ENCODE measurements at places on chromosomes 6 and 20. TPM values are rescaled to one million over a fixed set of nuclear protein-coding genes. Genes with fewer than 3 reads are reported as not detected.

GRCh38 chr6:126077810-126078776 lies 91.8 kb downstream of the TRMT11 start:
- H3K4me1 ChIP-seq = no peaks in the 10 kb centered on the region
- no peak for DNase-seq
- H3K27me3 ChIP-seq = no peaks in the 10 kb centered on the region
- no peak overlapping the region for H3K27ac ChIP-seq
- H3K4me3 ChIP-seq = no peak overlapping the region

GRCh38 chr6:112139052-112139451 lies 51.7 kb downstream of the FAM229B start:
- no peaks in the 10 kb centered on the region for H3K27me3 ChIP-seq
- peaks cover 85% of the 10 kb centered on the region for H3K36me3 ChIP-seq
- H3K4me3 ChIP-seq = no peak overlapping the region
- no peaks in the 10 kb centered on the region for H3K4me1 ChIP-seq
- no peak overlapping the region for H3K27ac ChIP-seq
- no peak for DNase-seq

The MBOAT1 gene
- 2.3 TPM for polyA plus RNA-seq

GRCh38 chr20:48647858-48648257 lies 179.9 kb downstream of the PREX1 start:
- H3K27ac ChIP-seq = no peak overlapping the region
- H3K4me1 ChIP-seq = no peaks in the 10 kb centered on the region
- H3K36me3 ChIP-seq = peaks cover 25% of the 10 kb centered on the region
- DNase-seq = no peak
- no peak overlapping the region for H3K4me3 ChIP-seq

GRCh38 chr6:111809766-111810165 lies 63.5 kb downstream of the FYN start:
- no peaks in the 10 kb centered on the region for H3K36me3 ChIP-seq
- H3K27me3 ChIP-seq = no peaks in the 10 kb centered on the region
- DNase-seq = no peak
- no peak overlapping the region for H3K4me3 ChIP-seq
- no peak overlapping the region for H3K27ac ChIP-seq

GRCh38 chr6:21529431-21529830 lies 64.1 kb upstream of the SOX4 start:
- no peaks in the 10 kb centered on the region for H3K27me3 ChIP-seq
- no peak for DNase-seq
- H3K4me3 ChIP-seq = no peak overlapping the region
- H3K4me1 ChIP-seq = no peaks in the 10 kb centered on the region

DNA sequence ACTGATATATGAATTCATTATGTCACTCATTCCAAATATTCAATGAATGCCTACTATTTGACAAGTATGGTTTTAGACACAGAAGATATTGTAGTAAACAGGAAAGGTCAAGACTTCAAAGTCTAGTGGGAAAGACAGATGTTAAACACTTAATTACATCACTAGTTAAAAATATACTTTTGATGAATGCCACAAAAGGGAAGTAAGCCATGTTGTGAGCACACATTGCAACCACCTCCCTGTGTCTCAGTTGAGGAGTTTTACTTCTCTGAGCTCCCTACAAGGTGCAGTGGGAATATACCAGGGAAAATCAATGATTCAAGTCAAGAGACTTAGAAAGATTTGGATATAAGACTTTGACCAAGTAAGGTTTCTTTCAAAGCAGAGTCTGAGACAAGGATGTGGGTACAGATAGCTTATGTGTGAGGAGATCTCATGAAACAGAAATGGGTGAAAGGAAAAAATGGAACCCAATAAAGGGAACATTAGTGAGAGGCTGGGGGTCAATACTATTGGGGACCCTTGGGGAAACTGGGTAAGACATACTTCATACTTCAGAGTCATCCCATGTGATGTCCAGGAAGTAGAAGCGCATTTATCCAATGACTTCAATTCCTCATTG lies 503.7 kb downstream of the KIF16B start:
- no peaks in the 10 kb centered on the region for H3K27me3 ChIP-seq
- no peak for DNase-seq
- no peak overlapping the region for H3K4me3 ChIP-seq
- no peaks in the 10 kb centered on the region for H3K36me3 ChIP-seq
- no peak overlapping the region for H3K27ac ChIP-seq

DNA sequence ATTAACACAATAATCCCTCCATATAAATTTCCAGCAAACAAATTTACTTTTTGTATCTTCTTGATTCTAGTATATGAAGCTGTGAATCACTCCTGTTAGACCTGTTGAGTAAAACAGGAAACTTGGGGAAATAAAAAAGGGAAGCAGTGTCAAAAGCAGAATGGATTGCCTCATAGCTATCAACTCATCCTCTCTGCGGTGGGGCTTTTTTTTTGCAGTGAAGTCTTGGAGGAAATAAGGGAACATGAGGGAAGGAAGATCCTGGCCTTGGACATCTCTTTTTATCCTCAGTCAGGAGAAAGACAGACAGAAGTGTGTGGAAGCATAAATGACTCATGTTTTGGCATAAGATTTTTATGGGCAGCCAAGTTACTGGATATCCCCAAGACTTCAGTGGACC lies 332.5 kb downstream of the TFAP2A start:
- H3K4me1 ChIP-seq = no peaks in the 10 kb centered on the region
- H3K27me3 ChIP-seq = no peaks in the 10 kb centered on the region
- no peak for DNase-seq
- no peak overlapping the region for H3K27ac ChIP-seq

- DNase-seq = peak; percentile 50
- H3K27me3 ChIP-seq = no peaks in the 10 kb centered on the region
- no peaks in the 10 kb centered on the region for H3K36me3 ChIP-seq
Measured at GRCh38 chr20:51350941-51351631, 191.4 kb downstream of the NFATC2 start.

The NKX2-4 gene
- not detected for polyA plus RNA-seq

The MEP1A gene
- not detected for polyA plus RNA-seq

- H3K36me3 ChIP-seq = no peaks in the 10 kb centered on the region
- no peak overlapping the region for H3K4me3 ChIP-seq
- DNase-seq = peak; percentile 40
- no peak overlapping the region for H3K27ac ChIP-seq
- peaks cover 4% of the 10 kb centered on the region for H3K4me1 ChIP-seq
Measured at GRCh38 chr6:20997143-20997769, 463.0 kb downstream of the CDKAL1 start.

The TSBP1 gene
- not detected for polyA plus RNA-seq

GRCh38 chr6:125338381-125338780 lies 36.6 kb upstream of the HDDC2 start:
- no peak overlapping the region for H3K4me3 ChIP-seq
- H3K27ac ChIP-seq = no peak overlapping the region
- H3K27me3 ChIP-seq = peaks cover 5% of the 10 kb centered on the region
- no peaks in the 10 kb centered on the region for H3K36me3 ChIP-seq
- DNase-seq = no peak

The CFAP61 gene
- polyA plus RNA-seq = not detected

- peak; percentile 6 for DNase-seq
- H3K36me3 ChIP-seq = no peaks in the 10 kb centered on the region
- no peak overlapping the region for H3K27ac ChIP-seq
Measured at GRCh38 chr6:159929819-159930218, 39.0 kb downstream of the MAS1 start.

DNA sequence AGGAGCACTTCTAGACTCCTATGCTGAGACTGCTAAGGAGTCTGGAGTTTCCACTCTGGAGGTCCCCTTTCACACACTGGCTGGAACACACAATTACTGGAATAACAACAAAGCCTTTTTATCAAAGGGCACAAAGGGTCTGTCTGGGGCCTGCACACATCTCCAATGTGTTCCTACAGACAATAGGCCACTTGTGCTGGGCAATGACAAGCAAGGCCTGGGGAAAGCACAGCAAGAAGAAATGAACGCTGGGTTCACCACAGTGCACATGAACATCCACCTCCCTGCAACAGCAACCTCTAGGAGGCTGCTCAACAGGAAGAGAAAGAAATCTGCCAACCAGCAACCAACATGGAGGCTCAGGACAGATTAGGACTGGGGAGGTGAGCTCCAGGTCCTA lies 43.9 kb downstream of the TRPC4AP start:
- no peaks in the 10 kb centered on the region for H3K27me3 ChIP-seq
- no peak overlapping the region for H3K27ac ChIP-seq
- H3K4me3 ChIP-seq = no peak overlapping the region
- no peak for DNase-seq
- H3K4me1 ChIP-seq = peaks cover 18% of the 10 kb centered on the region

The LHFPL5 gene
- polyA plus RNA-seq = not detected

The CGA gene
- 0.10 TPM for polyA plus RNA-seq

DNA sequence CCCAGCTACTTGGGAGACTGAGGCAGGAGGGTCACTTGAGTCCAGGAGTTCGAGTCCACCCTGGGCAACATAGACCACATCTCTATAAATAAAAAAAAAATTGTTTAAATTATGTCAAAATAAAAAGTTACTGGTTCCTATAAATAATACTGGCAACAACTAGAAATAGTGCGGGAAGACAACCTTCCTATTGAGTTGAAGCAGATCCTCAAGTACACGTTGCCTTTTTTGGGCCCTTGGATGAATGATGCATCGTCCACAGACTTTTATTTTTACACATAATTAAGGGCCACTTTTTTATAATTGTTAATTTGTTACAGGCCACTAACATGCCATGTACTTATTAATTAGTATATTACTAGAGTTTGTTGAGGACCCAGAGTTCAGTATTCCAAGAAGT lies 31.1 kb downstream of the KIZ start:
- H3K27me3 ChIP-seq = no peaks in the 10 kb centered on the region
- no peaks in the 10 kb centered on the region for H3K4me1 ChIP-seq
- no peaks in the 10 kb centered on the region for H3K36me3 ChIP-seq
- H3K27ac ChIP-seq = no peak overlapping the region

- peaks cover 12% of the 10 kb centered on the region for H3K4me1 ChIP-seq
- no peak overlapping the region for H3K4me3 ChIP-seq
- no peaks in the 10 kb centered on the region for H3K36me3 ChIP-seq
- H3K27me3 ChIP-seq = no peaks in the 10 kb centered on the region
- no peak overlapping the region for H3K27ac ChIP-seq
Measured at GRCh38 chr6:83696674-83697073, 12.2 kb downstream of the SNAP91 start.

- no peak for DNase-seq
- H3K27ac ChIP-seq = no peak overlapping the region
- H3K27me3 ChIP-seq = peaks cover 2% of the 10 kb centered on the region
Measured at GRCh38 chr6:52215787-52216186, 28.5 kb downstream of the IL17F start.

DNA sequence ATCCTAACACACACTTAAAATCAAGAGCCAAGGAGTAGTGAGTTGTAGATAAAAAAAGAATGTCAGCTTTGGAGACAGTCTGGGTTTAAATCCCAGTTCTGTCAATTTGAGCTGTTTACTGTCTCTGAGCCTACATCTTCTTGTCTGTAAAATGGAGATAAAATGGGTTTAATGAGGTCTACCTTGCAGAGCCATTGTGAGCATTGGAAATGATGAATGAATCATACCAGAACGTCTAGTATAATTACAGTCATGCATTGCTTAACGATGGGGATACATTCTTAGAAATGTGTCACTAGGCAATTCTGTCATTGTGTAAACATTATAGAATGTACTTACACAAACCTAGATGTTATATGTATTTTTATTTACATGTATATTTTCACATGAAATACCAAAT lies 17.6 kb upstream of the SGK2 start:
- DNase-seq = no peak
- H3K4me1 ChIP-seq = peaks cover 6% of the 10 kb centered on the region

DNA sequence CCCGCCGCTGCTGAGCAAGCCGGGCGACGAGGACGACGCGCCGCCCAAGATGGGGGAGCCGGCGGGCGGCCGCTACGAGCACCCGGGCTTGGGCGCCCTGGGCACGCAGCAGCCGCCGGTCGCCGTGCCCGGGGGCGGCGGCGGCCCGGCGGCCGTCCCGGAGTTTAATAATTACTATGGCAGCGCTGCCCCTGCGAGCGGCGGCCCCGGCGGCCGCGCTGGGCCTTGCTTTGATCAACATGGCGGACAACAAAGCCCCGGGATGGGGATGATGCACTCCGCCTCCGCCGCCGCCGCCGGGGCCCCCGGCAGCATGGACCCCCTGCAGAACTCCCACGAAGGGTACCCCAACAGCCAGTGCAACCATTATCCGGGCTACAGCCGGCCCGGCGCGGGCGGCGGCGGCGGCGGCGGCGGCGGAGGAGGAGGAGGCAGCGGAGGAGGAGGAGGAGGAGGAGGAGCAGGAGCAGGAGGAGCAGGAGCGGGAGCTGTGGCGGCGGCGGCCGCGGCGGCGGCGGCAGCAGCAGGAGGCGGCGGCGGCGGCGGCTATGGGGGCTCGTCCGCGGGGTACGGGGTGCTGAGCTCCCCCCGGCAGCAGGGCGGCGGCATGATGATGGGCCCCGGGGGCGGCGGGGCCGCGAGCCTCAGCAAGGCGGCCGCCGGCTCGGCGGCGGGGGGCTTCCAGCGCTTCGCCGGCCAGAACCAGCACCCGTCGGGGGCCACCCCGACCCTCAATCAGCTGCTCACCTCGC lies 1.5 kb downstream of the ARID1B start:
- no peaks in the 10 kb centered on the region for H3K27me3 ChIP-seq
- H3K4me3 ChIP-seq = peak overlapping the region; percentile 90
- peaks cover 46% of the 10 kb centered on the region for H3K4me1 ChIP-seq
- H3K27ac ChIP-seq = peak overlapping the region; percentile 79
- DNase-seq = peak; percentile 43

The APCDD1L gene
- polyA plus RNA-seq = 0.17 TPM

The C20orf202 gene
- polyA plus RNA-seq = not detected

DNA sequence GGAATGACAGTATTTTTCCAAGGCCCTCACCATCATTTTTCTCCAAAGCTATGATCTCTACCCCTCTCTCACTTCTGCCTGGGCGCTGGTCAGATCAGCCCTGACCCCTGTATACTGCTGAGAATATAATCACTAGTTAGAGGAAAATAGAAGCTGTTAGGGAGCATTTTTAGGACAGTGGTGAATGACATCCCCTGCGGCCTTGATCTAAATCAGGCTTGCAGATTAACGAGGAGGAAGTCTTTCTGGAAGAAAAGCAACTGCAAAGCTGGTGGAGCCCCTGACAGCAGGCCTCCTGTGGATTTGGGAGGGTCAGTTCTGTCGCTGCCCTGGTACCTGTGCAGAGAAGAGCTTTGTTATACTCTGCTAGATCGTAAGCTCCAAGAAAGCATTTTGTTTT lies 107.9 kb downstream of the RPP40 start:
- H3K36me3 ChIP-seq = peaks cover 2% of the 10 kb centered on the region
- no peak overlapping the region for H3K27ac ChIP-seq
- H3K4me1 ChIP-seq = no peaks in the 10 kb centered on the region

- H3K27me3 ChIP-seq = no peaks in the 10 kb centered on the region
- no peak overlapping the region for H3K27ac ChIP-seq
- H3K4me1 ChIP-seq = no peaks in the 10 kb centered on the region
- H3K4me3 ChIP-seq = no peak overlapping the region
- H3K36me3 ChIP-seq = no peaks in the 10 kb centered on the region
- no peak for DNase-seq
Measured at GRCh38 chr6:29641430-29642148, 8.6 kb upstream of the GABBR1 start.

- H3K27ac ChIP-seq = no peak overlapping the region
- no peaks in the 10 kb centered on the region for H3K4me1 ChIP-seq
- H3K4me3 ChIP-seq = no peak overlapping the region
- H3K36me3 ChIP-seq = no peaks in the 10 kb centered on the region
- no peak for DNase-seq
Measured at GRCh38 chr6:42520786-42521607, 42.8 kb upstream of the UBR2 start.

The TMEM244 gene
- not detected for polyA plus RNA-seq

GRCh38 chr6:168047841-168048723 lies 30.9 kb downstream of the FRMD1 start:
- no peak for DNase-seq
- no peaks in the 10 kb centered on the region for H3K36me3 ChIP-seq
- no peaks in the 10 kb centered on the region for H3K4me1 ChIP-seq
- H3K27ac ChIP-seq = no peak overlapping the region
- no peaks in the 10 kb centered on the region for H3K27me3 ChIP-seq

- no peak overlapping the region for H3K4me3 ChIP-seq
- no peaks in the 10 kb centered on the region for H3K27me3 ChIP-seq
Measured at GRCh38 chr6:153568628-153569027, 437.5 kb upstream of the RGS17 start.

The FANCE gene
- polyA plus RNA-seq = 9.1 TPM
